ENCODE measurements at places on chromosomes 7 and 10. TPM values are rescaled to one million over a fixed set of nuclear protein-coding genes. Genes with fewer than 3 reads are reported as not detected.

DNA sequence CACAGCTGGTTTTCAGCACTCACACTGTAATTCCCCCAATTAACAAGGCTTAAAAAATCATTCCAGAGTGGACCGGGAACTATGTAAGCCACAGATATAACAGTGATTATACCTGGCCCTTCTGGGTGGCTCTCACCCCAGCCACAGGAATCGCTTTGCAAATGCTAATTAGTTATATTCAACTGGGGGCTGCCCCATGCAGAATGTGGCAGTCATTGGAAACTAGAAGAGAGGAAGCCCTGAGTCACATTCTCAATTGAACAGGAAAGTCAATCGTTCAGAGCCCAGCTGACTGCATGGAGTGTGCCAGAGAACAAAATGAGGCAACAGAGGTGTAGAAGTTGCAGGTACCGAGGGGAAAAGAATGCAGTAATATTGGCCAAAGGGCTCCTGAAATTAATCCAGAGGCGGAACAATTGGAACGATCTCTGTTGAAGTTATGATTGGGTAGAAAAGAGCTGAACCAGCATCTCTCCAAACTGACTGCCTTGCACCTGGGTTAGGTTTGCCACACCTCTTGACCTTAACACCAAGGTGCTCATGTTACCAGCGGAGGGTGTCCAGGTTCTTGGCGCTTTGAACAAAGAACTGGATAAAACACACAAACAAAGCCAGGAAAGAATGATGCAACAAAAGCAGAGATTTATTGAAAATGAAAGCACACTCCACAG is 909.7 kb upstream of the AUTS2 start:
- H3K4me3 ChIP-seq: no peak overlapping the region
- no peak overlapping the region for H3K27ac ChIP-seq
- no peaks in the 10 kb centered on the region for H3K36me3 ChIP-seq
- no peaks in the 10 kb centered on the region for H3K4me1 ChIP-seq

Gene AGAP3
- 62.5 TPM for total RNA-seq

GRCh38 chr7:105487579-105488571 is 34.2 kb downstream of the PUS7 start:
- H3K27me3 ChIP-seq: no peaks in the 10 kb centered on the region
- peak overlapping the region; percentile 33 for H3K27ac ChIP-seq
- H3K36me3 ChIP-seq: peaks cover 39% of the 10 kb centered on the region
- H3K4me1 ChIP-seq: peaks cover 5% of the 10 kb centered on the region

Gene CHAT
- 2.2 TPM for total RNA-seq

Gene CFAP58
- 1.1 TPM for total RNA-seq
